ENCODE measurements at places on chromosomes 2 and 18. TPM values are rescaled to one million over a fixed set of nuclear protein-coding genes. Genes with fewer than 3 reads are reported as not detected.
A peak's percentile ranks its signal among the peaks of the same experiment; 100 is the strongest.

GRCh38 chr2:71884303-71885042 lies 263.2 kb downstream of the CYP26B1 start:
- no peak for DNase-seq
- H3K4me3 ChIP-seq = no peak overlapping the region
- peaks cover 3% of the 10 kb centered on the region for H3K27me3 ChIP-seq
- peaks cover 24% of the 10 kb centered on the region for H3K4me1 ChIP-seq

DNA sequence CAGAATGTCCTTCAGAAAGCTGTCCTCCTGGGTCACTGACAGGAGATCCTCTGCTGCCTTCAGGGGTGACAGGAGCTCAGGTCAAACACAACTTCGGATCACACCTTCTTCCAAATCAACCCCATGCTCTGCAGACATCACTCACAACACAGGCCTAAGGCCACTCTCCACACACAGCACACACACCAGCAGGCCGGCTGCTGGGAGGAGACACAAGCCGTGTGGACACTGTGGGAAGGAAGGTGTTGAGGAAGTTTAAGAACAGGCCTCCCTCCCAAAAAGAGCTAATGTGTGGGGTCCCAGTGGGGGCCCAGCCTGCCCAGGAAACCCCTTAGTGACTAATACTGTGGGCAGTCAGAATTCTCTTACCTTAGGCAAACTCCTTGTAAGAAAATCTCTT lies 290.3 kb upstream of the ID2 start:
- DNase-seq = no peak
- H3K4me1 ChIP-seq = peaks cover 4% of the 10 kb centered on the region
- H3K36me3 ChIP-seq = no peaks in the 10 kb centered on the region
- H3K4me3 ChIP-seq = no peak overlapping the region

- H3K27ac ChIP-seq = no peak overlapping the region
- no peak overlapping the region for H3K4me3 ChIP-seq
- no peaks in the 10 kb centered on the region for H3K27me3 ChIP-seq
- no peak for DNase-seq
These were observed 30.0 kb downstream of the FBXO36 start for GRCh38 chr2:229952256-229952835.

DNA sequence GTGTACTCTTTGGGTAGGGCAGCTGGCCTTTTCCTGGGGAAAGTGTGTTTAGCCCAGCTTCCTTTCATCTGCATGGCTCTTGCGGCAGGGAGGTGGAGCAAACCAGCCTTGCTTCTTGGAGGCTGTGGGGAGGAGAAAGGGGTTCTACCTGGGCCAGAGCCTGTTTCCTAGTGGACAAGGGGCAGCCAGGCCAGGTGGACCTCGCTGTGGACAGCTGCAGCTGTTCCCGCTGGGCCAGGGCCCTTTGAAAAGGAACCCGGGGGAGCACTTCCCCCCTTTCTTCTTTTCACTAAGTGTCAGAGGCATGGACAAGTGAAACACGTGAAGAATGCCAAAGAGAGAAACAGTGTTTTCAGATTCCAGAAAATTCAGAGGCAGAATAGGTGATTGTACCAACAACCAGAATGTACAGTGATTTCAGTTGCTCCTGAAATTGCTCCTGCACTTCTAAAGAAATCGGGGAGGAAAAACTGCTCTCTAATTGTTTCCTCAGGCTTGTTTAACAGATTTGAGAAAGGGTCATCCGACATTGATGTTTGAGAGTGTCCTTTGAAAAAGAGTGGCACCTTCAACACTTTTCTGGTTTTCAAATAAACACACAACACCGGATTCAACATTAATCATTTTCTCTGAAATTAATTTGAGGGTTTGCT lies 3.9 kb downstream of the GLI2 start:
- no peaks in the 10 kb centered on the region for H3K36me3 ChIP-seq
- H3K4me1 ChIP-seq = peaks cover 67% of the 10 kb centered on the region
- H3K27me3 ChIP-seq = peaks cover 64% of the 10 kb centered on the region
- peak overlapping the region; percentile 94 for H3K4me3 ChIP-seq

DNA sequence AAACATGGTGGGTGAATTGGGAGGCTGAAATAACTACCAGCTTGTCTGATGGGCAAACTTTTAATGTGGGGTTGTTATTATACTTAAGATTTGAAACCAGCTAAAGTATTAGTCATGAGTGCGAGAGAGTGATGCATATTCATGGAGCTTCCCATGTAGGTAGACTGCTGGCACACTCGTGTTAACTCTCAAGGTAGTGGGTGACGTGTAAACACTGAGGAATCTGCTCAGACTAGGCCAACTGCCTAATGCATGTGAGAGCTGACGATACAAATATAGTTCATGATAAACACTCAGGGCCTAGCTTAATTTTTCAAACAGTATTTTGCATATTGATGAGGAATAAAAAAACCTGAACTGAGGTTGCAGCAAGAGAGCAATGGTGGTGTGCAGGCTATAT lies 1165.7 kb upstream of the PIK3C3 start:
- H3K27me3 ChIP-seq = no peaks in the 10 kb centered on the region
- no peak overlapping the region for H3K27ac ChIP-seq
- H3K4me1 ChIP-seq = no peaks in the 10 kb centered on the region
- no peaks in the 10 kb centered on the region for H3K36me3 ChIP-seq
- no peak for DNase-seq
- no peak overlapping the region for H3K4me3 ChIP-seq

- H3K27me3 ChIP-seq = peaks cover 3% of the 10 kb centered on the region
- no peak overlapping the region for H3K4me3 ChIP-seq
- peak overlapping the region; percentile 83 for H3K27ac ChIP-seq
- no peaks in the 10 kb centered on the region for H3K36me3 ChIP-seq
- H3K4me1 ChIP-seq = peaks cover 30% of the 10 kb centered on the region
These were observed 5.4 kb upstream of the RNF181 start for GRCh38 chr2:85589982-85590791.

- peaks cover 4% of the 10 kb centered on the region for H3K27me3 ChIP-seq
- DNase-seq = no peak
- H3K36me3 ChIP-seq = no peaks in the 10 kb centered on the region
- H3K27ac ChIP-seq = no peak overlapping the region
- H3K4me1 ChIP-seq = peaks cover 3% of the 10 kb centered on the region
These were observed 14.1 kb upstream of the ZDBF2 start for GRCh38 chr2:206260188-206261012.

DNA sequence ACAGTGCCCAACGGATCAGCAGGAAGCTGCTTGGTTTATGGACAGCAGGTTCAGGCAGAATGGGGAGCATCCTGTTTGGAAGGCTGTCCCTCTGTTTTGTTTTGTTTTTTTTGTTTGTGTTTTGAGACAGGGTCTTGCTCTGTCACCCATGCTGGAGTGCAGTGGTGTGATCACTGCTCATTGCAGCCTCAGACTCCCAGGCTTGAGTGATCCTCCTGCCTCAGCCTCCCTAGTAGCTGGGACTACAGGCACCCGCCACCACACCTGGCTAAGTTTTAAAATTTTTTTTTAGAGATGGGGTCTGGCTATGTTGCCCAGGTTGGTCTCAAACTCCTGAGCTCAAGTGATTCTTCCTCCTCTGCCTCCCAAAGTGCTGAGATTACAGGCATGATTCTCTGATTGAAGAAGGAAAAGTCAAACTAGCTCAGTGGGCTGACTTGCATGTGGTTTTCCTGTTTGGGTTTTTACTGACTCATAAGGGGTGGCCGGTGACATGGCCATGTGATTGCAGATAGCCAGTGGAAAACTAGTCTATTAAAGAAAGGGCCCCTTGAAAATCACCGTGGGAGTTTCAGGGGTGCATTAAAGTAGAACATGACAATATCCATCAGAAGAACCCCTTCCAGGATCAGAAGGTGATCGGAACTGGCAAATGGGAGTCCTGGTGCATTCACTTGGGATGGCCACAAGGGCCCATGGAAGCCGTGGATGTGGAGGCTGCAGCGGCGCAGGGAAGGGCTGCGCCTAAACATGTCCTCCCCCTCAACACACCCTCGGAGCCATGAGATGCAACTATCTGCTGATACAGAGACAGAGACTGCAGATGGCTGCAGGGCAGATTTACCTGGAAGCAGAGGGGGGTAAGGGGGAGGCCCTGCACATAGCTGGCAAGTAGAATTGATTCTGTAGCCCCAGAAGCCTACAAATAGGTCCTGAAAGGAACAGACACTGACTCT lies 26.5 kb downstream of the AQP12B start:
- DNase-seq = no peak
- peaks cover 81% of the 10 kb centered on the region for H3K27me3 ChIP-seq
- H3K27ac ChIP-seq = no peak overlapping the region

- H3K27me3 ChIP-seq = no peaks in the 10 kb centered on the region
- H3K27ac ChIP-seq = peak overlapping the region; percentile 92
- H3K36me3 ChIP-seq = no peaks in the 10 kb centered on the region
- peak; percentile 37 for DNase-seq
- H3K4me1 ChIP-seq = peaks cover 58% of the 10 kb centered on the region
- peak overlapping the region; percentile 45 for H3K4me3 ChIP-seq
These were observed 135.3 kb downstream of the KLHL29 start for GRCh38 chr2:23520256-23520655.

DNA sequence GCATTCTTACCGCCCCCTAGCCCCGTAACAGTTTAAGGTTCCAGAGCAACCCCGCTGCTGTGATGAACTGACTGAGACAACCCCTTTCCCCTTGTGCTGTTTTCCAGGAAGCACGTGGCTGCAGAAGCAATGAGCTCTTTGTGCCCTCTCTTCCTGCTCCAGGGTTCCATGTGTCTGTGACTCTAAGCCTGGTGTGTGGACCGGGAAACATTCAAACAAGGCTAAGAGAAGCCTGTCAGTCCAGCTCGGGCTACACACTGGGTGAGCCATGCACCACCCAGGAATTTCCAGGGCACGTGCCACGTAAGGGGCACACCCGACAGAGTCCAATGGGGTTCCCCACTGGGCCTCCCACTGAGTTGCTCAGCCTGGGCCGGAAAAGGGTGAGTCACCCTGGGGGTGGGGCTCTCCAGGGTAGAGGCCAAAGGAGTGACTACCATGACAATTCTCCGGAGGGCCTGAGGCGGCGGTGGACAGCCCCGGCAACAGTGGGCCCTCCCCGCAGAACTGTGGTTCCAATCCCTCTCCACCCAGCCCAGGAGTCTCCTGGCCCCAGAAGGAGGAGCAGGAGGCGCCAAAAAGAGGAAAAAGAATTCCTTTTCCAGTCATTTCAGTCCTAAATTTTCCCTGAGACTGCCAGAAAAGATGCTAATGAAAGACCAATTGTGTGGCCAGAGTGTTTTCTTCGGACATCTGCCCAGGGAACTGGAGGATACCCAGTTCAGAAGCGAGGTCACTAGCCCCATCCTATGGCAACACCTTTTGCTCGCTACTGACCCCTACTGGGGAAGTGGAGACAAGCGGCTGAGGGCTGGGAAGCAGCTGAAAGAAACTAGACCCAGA lies 157.8 kb upstream of the SLC1A4 start:
- no peaks in the 10 kb centered on the region for H3K27me3 ChIP-seq
- no peaks in the 10 kb centered on the region for H3K36me3 ChIP-seq
- peak overlapping the region; percentile 9 for H3K27ac ChIP-seq
- peaks cover 29% of the 10 kb centered on the region for H3K4me1 ChIP-seq

GRCh38 chr18:46721331-46721730 lies 35.5 kb downstream of the ST8SIA5 start:
- H3K27ac ChIP-seq = no peak overlapping the region
- peaks cover 8% of the 10 kb centered on the region for H3K4me1 ChIP-seq
- H3K27me3 ChIP-seq = peaks cover 3% of the 10 kb centered on the region
- H3K4me3 ChIP-seq = no peak overlapping the region
- DNase-seq = no peak

- DNase-seq = no peak
- no peaks in the 10 kb centered on the region for H3K4me1 ChIP-seq
- H3K4me3 ChIP-seq = no peak overlapping the region
- no peak overlapping the region for H3K27ac ChIP-seq
- peaks cover 3% of the 10 kb centered on the region for H3K27me3 ChIP-seq
These were observed 15.8 kb downstream of the CROCC2 start for GRCh38 chr2:240921995-240922244.

- no peak overlapping the region for H3K4me3 ChIP-seq
- no peak for DNase-seq
- H3K27ac ChIP-seq = no peak overlapping the region
- no peaks in the 10 kb centered on the region for H3K36me3 ChIP-seq
- H3K27me3 ChIP-seq = no peaks in the 10 kb centered on the region
These were observed 2.5 kb downstream of the COL3A1 start for GRCh38 chr2:188976545-188977268.

DNA sequence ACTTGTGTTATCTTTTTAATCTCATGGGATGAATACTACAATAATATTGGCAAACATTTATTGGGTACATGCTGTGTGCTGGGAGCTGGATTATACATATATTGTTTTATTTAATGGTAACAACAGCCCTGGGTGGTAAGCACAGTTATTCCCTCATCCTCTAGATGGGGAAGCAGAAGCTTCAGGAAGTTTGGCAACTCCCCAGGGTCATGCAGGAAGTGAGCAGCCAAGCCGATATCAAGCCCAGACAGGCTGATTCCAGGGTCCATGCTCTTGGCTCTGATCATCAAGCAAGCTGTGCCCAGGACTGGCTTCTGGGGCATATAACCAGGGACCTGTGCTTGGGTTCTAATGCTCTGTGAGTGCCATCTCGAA lies 155.8 kb downstream of the ZNF516 start:
- H3K4me1 ChIP-seq = no peaks in the 10 kb centered on the region
- H3K36me3 ChIP-seq = peaks cover 7% of the 10 kb centered on the region
- no peak for DNase-seq
- H3K27me3 ChIP-seq = no peaks in the 10 kb centered on the region

GRCh38 chr2:69567157-69567908 lies 76.2 kb downstream of the AAK1 start:
- no peaks in the 10 kb centered on the region for H3K36me3 ChIP-seq
- no peak for DNase-seq
- H3K27me3 ChIP-seq = no peaks in the 10 kb centered on the region
- no peaks in the 10 kb centered on the region for H3K4me1 ChIP-seq
- no peak overlapping the region for H3K4me3 ChIP-seq

DNA sequence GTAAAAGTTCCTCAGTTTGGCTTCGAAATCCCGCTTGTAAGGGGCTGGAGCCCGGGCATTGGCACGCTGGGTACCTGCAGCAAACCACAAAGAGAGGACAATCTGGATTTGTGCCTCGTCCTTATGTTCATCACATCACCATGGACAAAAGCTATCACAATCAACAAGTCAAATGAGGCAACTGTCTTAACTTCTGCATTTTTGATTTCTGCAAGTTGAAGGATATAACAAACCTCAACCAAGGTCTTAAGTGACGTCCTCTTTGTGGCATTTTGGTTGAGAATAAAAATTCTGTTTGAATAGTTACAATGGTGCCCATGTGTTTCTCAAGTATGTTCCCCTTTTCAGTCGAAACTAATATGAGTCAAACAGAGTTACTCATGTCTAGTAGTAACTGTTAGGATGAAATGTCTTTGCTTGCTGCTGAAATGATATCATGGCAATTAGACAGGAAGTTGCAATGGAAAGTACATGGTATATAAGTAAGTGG lies 70.8 kb upstream of the STK17B start:
- no peak overlapping the region for H3K4me3 ChIP-seq
- no peaks in the 10 kb centered on the region for H3K27me3 ChIP-seq
- no peak overlapping the region for H3K27ac ChIP-seq
- DNase-seq = no peak
- H3K4me1 ChIP-seq = no peaks in the 10 kb centered on the region

GRCh38 chr2:37302701-37303252 lies 21.9 kb downstream of the PRKD3 start:
- DNase-seq = no peak
- H3K27ac ChIP-seq = no peak overlapping the region
- H3K27me3 ChIP-seq = no peaks in the 10 kb centered on the region
- peaks cover 10% of the 10 kb centered on the region for H3K36me3 ChIP-seq
- peaks cover 22% of the 10 kb centered on the region for H3K4me1 ChIP-seq

SIGLEC15 gene
- total RNA-seq = not detected

NTSR2 gene
- total RNA-seq = not detected

ITGA4 gene
- total RNA-seq = 75.6 TPM

ARL6IP6 gene
- total RNA-seq = 51.9 TPM

SERPINB11 gene
- not detected for total RNA-seq

KLHL29 gene
- total RNA-seq = 7.3 TPM

PHOSPHO2 gene
- 8.6 TPM for total RNA-seq

CYP26B1 gene
- 16.4 TPM for total RNA-seq

BCL2L11 gene
- total RNA-seq = 21.9 TPM

MRO gene
- 0.23 TPM for total RNA-seq

KCNJ3 gene
- total RNA-seq = 0.05 TPM

ATOH8 gene
- 6.9 TPM for total RNA-seq

Measured in neural crest cell (in vitro differentiated cells).